Stimulated activated CD4-positive, alpha-beta T cell treated with anti-CD3 and anti-CD28 coated beads, Interleukin-4, amount 100 ng/mL, for 48 hours (primary cell): ENCODE measurements at places on chromosomes 16 and 17.

DNA sequence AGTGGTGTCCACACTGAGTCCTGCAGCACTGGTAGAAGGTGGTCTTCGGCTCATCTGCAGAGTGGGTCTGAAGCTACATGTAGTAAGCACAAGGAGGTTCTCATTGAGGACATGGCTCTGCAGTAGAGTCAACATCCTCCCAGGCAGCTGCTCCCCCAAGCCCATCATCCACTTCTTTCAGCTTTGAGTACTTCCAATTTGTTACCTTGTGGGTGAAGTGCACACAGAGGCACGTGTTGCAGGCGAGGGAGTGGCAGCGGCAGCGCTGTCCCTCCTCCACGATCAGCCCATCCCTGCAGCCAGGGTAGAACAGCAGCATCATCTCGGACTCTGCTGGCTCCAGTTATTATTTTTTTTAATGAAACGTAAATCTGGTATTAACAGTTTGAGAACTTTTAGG lies 1.8 kb upstream of the SSTR2 start:
- no peak for DNase-seq

GRCh38 chr17:29007860-29008455 lies 2.1 kb upstream of the SEZ6 start:
- DNase-seq = no peak

DNA sequence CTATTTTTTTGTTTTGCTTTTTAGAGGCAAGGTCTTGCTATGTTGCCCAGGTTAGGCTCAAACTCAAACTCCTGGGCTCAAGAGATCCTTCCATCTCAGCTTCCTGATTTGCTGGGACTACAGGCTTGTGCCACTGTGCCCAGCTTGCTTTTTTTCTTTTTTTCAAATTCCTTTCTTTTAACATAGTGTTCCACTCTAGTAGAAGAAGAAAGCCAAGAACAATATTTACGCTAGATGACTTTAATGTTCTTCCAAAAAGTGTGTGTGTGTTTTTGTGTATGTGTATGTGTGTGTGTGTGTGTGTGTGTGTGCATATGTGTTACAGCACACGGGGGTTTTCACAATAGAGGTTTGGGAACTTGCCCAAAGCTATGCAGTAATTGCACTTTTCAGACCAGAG lies 10.7 kb upstream of the UMOD start:
- no peak for DNase-seq

DNA sequence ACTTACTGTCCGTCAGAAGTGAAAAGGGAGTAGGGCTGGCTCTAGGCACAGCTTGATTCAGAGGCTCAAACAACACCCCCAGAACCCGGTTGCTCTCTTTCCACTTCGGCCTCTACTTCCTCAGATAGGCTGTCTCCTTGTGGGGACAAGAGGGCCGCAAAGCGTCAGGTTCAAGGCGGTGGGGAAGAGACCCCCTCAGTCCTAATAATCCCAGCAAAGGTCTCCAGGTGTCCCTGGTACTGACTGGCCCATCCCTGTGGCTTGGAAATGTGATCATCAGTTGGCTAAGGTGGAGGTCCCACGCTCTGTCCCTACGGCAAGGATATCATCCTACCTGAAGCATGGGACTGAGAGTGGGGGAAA lies 26.0 kb downstream of the NGFR start:
- no peak for DNase-seq

GRCh38 chr16:54284931-54285413 lies 1.6 kb downstream of the IRX3 start:
- no peak for DNase-seq
